ENCODE measurements at places on chromosomes 7 and 10.

DNA sequence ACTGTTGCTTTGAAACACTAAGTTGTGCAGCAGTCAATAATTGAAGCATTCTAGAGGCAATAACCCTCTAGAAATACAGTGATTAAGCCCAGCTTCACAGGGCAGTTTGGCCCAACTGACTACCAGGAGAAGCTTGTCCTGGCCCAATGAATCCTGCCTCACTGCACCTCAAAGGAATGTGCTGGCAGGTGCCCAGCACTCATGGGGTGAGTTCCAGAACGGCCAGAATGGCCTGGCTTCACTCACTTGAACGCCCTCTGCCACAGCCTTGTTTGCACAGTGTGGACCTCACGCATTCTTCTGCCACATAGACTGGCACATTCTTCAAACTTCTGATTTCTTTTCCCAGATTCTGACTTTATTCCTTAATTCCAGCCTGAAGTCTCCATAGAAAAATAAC, 6.6 kb upstream of the ITIH2 start:
- DNase-seq = no peak

DNA sequence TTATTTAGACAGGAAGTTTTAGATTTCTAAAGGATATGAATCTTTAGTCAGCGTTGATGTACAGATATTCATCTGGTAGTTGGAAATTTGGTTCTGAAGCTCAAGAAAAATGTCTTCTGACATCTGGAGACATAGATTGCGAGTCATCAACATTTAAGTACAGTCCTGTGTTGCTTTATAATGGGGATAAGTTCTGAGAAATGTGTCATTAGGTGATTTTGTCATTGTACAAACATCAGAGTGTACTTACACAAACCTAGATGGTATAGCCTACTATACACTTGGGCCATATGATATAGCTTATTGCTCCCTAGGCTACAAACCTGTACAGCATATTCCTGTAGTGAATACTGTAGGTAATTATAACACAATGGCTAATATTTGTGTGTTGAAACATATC, 49.6 kb upstream of the UBN2 start:
- DNase-seq = no peak

GRCh38 chr10:49113741-49114141, 1.6 kb downstream of the VSTM4 start:
- no peak for DNase-seq

DNA sequence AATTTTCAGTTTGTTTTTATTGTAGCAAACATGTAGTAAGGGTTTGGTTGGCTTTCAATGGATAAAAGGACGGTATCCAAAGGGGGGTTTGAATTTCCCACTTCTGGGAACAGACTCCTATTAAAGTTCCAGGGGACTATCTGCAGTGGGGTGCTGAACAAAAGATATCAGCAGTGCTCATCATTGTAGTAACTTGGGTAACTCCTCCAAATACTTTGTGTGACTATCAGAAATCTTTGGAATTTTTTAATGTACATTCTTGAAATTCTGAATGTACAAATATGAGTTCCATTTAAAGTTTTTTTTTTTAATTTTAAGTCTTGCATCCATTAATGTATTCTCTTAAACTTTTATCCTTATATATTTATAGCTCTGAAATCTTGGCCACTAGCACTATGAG, 42.1 kb downstream of the CYP51A1 start:
- no peak for DNase-seq
